GM06990 (cell line): ENCODE measurements at places on chromosomes 16 and 17.
A peak's percentile ranks its signal among the peaks of the same experiment; 100 is the strongest.

GRCh38 chr16:9134739-9135138 lies 43.3 kb downstream of the HAPSTR1 start:
- peak; percentile 72 for DNase-seq

GRCh38 chr16:88988980-88989811 lies 12.2 kb upstream of the CBFA2T3 start:
- no peak for DNase-seq

DNA sequence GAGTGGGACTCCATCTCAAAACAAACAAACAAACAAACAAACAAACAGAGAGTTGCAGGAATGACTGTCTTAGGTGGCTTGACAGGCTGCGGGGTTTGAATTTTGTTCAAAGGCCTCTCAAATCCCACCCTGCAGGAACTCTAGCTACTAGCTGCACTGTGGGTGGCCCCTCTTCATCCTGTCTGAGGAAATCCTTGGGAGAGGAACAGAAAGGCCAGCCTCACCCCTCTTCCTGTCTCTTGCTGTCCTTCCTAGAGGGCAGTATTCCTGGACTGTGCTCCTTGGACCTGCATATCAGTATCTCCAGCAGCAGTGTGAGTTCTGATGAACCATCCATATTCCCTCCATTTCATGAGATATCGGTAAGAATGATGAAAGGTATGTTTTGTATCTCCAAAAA lies 2.0 kb upstream of the CCDC92B start:
- no peak for DNase-seq

GRCh38 chr16:57166951-57167350 lies 18.9 kb downstream of the PSME3IP1 start:
- DNase-seq, result no peak

DNA sequence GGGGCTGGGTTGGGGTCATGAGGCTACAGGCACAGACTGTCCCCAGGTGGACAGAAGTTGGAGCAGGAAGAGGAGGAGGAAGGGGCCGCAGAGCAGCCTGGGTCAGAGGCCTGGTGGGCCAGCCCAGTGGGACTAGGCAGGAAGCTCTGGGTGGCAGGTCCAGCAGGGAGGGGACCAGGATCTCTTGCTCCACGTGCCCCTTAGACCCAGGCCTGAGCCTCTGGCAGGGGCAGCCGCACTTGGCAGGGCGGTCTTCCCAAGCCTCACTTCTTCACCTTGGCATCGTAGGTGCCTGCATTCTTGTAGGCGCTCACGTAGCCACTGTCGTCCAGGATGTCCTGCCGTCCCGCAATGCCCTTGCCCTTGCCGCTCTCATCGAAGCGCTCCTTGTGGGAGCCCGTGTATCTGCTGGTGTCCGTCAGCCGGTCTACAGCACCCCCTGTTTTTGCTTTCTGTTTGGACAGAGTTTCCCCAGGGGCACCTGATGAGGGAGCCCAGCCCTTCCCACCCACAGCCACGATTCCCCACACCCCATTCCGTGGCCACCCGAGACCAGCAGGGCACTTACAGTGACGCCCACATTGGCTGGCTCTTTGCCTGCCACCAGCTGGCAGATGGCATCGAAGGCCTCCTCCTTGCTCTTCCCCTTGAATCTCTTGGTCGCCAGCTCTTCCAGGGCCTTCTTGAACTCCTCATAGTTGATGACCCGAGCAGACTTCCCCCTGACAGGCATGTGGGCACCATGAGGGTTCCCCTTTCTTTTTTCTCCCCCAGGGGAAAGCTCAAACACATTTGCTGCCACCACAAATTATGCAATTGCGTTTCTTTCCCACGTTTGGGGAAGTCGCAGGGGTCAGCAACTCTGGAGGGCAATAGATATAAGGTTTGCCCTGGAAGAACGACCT lies 3.1 kb downstream of the TPPP3 start:
- no peak for DNase-seq

- peak; percentile 63 for DNase-seq
Observed at GRCh38 chr17:30332057-30332542, 1.8 kb downstream of the TMIGD1 start.

DNA sequence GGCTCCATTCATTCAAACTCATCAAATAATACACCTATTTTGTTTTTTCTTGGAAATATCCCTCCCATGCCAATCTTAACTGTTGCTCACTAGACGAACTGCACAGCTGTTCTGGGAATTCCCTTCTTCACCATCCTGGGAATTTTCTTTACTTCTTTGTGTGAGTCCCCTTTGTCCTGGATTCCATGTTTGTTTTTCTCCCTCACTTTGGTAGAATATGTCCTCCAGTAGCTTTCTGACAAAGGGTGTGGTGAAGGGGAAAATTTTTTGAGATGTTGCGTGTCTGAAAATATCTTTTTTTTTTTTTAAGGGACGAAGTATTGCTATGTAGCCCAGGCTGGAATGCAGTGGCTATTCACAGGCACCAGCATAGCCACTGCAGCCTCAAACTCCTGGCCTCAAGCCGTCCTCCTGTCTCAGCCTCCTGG lies 17.2 kb upstream of the UTP6 start:
- no peak for DNase-seq

DNA sequence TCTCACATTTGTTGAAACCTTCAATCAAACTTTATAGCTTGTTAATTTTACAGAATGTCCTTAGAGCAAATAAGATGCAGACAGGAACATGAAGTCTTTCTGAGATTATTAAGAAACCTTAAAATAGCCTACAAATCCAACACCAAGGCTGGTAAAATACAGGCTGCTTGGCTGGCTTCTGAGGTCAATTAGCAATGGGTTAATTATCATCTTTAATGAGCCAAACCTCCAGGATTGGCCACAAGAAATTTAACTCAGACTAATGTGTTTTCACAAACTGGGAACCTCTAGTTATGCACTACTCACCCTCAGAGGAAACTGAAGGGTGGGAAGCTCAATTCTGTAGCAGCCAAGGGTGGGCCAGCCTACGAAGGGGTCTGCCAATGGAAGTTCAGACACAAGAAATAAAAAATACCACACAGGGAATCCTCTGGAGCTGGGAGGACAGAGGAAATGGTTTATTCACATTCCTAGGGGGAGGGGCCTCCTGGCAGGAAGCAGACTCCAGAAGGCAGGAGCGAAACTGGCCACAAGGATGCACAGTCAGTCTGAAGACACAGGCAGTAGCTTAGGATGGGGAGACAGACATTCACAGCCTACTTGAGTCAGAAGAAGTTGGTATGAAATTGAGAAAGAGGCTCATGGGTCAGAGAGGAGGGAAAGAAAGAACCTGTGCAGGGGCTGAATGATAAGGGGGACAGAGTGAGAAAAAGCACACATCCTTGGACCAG lies 36.1 kb downstream of the HIC1 start:
- DNase-seq, result no peak

- no peak for DNase-seq
Observed at GRCh38 chr17:19417611-19418010, 6.6 kb downstream of the RNF112 start.
